Effector memory CD8-positive, alpha-beta T cell (primary cell): ENCODE measurements at places on chromosomes 5 and 9.

DNA sequence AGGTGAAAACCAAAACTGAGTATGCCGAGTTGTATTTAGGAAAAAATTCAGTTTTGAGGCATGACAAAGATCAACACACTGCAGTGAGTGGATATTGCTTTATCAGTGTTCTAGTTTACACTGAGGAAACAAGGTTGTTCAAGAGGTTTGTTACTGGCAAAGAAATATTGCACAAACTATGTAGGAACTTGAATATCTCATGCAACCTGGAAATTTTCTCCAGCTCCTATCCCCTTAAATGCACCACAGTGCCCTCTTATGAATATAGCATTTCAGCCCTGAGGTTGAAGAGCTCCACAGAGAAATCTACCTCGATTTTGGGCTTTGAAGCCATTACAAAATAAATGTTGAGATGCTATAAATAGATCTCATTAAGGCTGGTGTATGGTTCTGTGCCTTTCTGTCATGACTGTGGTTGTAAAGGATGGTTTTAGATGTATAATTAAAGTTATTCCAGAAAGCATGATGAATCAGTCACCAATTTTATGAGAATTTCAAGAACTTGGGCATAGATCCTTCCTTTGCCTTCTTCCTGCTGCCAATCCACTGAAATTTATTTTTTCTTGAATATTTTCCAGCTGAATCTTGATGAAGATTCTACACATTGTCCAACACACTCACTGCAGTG, 159.3 kb downstream of the SPATA31D1 start:
- DNase-seq, result no peak

- DNase-seq, result no peak
These were observed 414.0 kb upstream of the ACTBL2 start for GRCh38 chr5:57896576-57896975.

DNA sequence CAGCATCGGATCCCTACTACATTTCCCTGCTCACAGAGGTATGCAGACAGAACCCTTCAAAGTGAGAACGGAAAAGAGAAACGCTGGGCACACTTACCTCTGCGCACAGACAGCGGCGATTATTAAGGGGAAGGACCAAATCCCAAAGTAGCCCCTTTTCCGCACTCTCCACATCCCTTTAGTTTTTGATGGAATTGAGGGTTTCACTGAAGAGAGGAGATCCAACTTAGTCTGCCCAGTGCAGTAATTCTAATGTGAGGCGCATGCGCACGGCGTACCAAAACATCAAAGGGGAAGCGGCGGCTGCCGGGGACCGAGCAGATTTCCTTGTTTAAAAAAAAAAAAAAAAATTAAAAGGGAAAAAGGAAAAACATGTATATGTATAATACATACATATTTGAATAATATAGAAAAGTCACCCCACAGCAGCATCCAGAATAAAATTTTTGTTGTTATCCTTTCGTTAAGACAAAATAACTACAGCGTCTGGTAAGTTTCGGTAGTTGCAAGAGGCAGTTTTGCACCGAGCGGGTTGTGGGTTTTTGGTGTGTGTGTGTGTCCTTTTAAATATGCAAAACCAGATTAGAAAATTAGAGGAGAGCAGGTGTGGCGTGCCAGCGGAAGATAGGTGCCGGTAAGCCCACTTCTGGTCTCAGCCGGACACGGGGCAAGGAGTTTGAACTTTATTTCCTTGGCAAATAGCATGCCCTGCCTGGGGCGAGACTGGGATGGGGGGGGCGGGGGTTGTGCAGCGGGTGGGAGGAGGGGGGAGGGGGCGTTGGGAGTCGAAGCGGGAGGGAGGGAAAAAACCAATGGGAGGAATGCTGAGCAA, at the start of gene GABRB2:
TSS of gene GABRB2 (minus strand) at position 256 of the 832 bp plus-strand sequence. CDS start at position 174, 82 bp downstream.
- DNase-seq, result no peak

GRCh38 chr5:168140241-168140640, 151.2 kb upstream of the WWC1 start:
- no peak for DNase-seq

DNA sequence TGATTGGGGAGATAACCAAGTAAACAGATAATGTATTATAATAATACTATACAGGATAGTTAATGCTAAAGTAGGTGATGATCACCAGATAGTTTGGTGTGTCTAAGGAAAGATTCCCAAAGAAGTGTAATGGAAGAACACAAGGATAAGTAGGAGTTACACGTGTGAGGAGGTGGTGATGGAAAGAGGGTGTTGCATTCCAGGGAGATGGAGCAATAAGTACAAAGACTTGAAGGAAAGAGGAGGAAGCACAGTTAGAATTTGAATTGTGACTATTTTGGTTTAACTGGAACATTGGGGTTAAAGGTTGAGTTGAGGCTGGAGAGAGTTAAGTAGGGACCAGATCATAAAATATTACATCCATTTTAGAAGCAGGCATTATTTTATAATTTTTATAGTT, 76.9 kb downstream of the IPO11 start:
- DNase-seq, result no peak

DNA sequence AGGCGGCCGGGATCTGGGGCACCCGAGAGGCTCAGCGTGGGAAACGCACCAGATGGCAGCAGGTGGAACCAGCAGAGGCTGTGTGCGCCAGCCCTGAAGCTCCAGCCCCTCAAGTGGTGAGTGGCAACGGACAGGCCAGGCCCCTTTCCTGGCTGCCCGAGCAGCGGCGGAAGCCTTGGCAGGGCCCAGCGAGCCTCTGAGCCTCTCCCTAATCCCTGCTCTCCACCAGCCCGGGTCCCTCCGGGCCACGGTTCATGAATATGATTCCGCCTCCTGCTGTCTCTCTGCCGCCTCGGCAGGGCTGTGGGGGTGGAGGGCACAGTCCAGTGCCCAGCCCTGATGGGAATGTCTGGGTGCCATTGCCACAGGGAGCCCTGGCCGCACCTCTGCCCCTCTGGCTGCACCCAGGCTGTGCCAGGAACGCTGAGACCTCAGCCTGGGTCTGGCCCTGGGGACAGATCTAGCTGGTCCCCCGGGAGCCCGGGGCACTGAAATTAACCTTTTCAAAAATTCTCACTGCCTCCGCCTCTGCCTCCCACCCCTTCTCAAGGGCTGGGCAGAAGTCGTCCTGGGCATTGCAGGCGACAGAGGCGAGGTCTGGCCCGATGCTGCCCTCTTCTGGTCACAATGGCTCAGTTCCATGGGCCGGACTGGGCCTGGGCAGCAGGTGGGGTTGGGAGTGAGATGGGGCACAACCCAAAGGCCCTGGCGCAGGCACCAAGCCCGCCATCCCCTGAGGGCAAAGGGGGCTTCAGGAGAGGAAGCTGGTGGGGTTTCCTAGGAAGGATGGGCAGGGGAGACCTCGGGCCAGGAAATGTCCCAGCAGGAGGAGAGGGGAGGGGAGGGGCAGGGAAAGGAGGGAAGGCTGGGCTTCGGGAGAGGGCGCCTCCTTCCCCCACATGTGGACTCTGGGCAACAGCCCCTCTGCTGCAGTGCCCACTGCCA, 20.3 kb downstream of the CCDC187 start:
- peak; percentile 66 for DNase-seq

DNA sequence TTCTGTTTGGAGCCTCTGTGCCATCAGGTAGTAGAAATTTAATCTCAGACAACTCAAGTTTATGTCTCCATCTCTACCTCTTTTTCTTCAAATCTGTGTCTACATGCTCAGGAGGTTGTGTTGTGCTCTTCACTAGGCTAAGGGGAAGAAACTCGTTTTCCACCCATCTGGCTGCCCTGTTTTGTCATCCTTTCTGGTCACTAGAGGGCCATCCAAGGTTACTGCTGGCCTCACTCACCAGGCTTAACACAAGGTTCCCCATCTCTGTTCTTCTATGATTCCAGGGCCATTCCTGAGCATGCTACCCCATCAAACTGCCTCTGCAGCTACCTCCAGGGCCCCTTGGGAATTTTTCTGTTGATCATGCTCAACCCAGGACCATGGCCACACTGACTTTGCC, 213.3 kb upstream of the FBXL7 start:
- DNase-seq, result no peak

DNA sequence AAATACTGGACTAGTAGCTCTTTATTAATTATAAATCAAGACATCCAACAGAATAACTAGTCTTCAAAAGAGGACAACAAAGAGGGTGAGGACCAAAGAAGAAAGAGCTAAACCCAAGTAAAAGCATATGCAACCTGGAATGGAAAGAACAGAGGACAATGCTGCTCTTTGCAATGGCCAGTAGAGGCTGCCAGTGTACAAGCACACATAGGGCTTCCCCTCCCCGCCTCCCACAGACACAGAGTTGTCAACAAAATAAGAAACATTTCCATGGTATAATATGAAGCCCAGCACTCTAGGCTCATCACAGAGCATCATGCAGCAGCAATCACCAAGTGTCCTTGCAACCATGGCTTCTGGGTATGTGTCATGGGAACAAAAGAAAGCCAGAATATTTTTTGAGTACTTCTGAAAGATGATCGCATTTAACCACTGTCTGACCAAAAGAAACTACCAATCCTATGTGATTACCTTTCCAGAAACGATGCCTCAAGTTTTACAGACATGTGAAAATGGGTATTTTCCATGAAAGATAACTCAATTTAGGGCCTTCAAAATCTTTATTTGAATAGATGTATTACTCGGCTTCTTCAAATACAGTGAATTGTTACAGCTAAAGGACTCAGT, 58.1 kb downstream of the RFX3 start:
- DNase-seq, result peak; percentile 49

DNA sequence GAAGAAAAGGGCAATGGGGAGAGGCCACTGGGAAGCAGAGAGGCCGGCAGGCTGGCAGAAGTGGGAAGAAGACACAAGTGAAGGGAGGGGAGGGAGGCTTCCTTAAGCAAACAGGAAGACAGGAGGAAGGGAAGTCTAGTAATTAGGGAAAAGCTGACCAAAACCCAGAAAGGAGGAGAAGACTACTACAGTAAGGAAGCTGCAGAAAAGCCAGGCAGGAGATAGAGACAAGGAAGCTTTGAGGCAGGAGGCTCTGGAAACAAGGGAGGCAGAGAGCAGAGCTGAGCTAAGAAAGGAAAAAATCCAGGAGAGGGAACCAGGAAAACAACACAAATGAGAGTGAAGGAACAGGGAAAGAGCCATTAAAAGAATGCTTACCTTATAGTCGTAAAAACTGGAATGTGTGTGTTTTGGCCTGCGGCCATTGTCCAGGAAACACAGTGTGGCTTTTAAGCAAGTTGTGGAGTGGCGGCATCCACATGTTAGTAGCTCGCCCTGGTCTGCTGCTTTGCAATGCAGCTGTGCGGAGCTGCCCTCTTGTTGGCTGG, 317.1 kb upstream of the CLINT1 start:
- no peak for DNase-seq

GRCh38 chr5:62538017-62538942, 40.3 kb upstream of the LRRC70 start:
- DNase-seq, result no peak

GRCh38 chr5:143153332-143154119, 250.0 kb downstream of the NR3C1 start:
- no peak for DNase-seq

DNA sequence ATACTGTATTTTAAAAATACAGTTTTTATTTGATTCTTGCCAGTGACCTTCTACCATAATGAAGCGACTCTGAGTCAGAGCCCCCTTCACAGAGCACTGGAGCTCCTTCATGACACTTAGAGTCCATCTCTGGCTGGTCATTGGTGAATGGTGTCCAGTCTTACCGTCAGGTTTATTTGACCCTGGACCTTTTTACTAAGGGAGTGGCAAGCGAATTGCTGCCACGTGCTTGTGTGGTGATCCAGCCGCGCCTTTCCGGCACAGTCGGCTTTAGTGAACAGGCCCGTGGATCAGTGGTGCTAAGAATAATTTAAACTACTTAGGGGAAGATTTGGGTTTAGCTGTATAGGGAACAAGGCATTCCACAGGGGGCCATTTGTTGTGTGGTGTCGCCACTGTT, 48.5 kb downstream of the PRRC2B start:
- DNase-seq, result no peak
